ENCODE measurements at places on chromosomes 12 and 14.

- DNase-seq, result no peak
These were observed 111.9 kb downstream of the LGR5 start for GRCh38 chr12:71551529-71551928.

GRCh38 chr12:80861641-80862378, 75.9 kb downstream of the LIN7A start:
- no peak for DNase-seq

DNA sequence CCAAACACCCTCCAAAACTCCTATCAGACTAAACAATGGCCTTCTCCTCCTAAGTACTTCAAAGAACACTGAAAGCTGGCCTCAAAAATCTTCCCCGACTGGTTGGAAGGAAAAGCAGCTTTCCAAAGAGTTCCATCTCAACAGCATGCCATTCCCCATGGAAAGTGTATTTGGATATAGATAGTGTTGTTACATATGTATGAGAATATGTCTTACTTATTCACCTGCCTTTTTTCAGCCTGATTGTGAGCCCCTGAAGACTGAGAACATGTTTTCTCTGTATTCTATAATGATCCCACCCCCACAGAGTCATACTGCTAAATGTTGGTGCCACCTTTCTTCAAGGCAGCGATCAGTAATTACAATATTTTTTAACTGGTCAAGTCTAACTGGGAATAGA, 185.4 kb upstream of the G2E3 start:
- DNase-seq, result no peak

GRCh38 chr12:93237235-93237915, 140.3 kb upstream of the NUDT4 start:
- DNase-seq, result no peak

DNA sequence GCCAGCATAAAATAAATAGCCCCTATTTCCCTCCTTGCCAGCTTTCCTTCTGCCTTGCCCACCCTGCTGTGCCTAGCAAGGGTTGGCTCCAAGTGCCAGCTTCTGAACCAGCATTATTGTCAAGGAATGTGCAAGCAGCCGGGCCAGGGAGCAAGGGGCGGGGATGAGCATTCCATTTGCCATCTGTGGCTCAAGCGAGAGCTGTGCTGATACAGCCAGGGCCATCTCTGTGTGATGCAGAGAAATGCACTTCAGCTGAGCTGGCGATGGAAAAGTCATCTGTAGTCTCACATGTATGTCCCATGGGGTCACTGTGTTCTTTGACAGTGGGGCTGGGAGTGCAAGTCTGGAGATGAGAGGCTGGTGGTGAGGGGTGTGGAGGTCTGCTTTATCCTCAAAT, 137.3 kb downstream of the SUDS3 start:
- no peak for DNase-seq
